ENCODE measurements at places on chromosomes 16 and 17.

DNA sequence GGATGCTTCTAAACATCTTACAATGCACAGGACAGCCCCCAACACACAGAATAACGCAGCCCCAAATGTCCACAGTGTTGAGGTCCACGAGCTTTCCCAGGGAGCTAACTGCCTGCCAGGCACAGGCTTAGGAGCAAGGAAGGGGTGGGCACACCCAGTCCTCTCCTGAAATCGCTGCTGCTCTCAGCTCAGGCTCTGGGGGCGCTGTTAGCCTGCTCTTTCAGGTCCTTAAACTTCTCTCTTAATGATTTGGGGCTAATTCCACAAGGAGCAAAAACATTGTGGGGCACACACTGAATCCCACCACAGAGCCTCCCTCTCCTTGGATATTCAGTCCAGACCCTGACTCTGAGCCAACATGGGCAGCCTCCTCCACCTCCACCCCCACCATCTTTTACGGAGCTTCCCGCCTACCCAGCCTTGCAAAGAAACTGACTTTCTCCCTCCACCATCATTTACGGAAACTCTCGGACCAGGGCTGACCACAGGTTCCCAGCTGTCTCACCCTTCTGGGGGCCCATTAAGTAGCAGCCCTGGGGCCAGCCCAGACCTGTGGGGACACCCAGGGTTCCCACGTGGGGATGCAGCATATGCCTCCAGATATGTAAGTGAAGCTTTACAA, 1.1 kb downstream of the CD300H start:
- DNase-seq: peak; percentile 24

GRCh38 chr17:68053231-68054013, 17.9 kb downstream of the KPNA2 start:
- DNase-seq: no peak

DNA sequence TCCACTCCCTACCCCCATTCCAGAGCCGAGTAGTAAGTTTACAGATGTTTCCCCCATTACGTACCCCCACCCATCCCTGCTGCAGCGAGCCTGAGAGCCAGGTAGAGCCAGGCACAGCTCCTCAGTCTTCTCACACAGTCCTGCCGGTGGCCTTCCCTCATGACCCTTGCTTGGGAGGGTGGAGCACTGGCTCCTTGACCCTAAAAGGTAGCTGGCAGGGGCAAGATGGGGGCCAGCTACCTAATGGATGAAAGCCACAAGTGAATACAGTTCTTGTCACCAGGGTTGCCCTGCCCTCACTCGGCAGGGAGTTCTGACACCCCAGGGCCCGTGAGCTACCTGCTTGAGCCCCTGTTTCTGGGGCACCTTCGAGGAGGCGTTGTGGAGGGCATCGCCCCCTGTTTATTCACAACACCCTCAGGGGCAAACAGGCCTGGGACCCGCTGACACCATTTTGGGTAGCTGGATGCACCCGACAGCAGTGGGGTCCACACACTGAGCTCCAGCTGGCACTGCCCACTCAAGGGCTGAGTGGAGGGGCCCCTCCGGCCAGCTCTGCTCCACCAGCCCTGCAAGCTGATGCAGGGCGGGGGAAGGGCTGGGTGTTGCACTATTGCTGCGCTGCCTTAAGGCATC, 22.2 kb downstream of the ADAM11 start:
- no peak for DNase-seq

DNA sequence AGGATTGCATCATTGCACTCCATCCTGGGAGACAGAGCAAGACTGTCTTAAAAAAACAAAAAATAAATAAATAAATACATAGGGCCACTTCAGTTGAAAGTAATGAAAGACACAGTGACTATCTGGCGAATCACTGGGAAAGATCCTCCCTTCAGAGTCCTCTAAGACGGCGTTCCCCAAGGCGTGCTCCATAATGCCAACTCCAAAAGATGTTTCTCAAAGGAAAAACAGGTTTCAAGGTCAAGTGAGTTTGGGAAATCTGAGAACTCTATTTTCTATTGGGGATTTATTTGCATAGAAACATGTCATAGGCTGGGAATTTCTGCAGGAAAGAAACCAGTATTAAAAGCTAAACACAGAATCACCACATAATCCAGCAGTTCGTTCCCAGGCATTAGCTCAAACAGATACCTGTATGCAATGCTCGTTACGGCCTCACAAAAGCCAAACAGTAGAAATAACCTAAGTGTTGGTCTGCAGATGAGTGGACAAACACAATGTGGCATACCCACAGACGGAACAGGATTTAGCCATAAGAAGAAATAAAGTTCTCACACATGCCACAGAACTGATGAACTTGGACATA, 7.9 kb downstream of the KLHDC4 start:
- DNase-seq: no peak

DNA sequence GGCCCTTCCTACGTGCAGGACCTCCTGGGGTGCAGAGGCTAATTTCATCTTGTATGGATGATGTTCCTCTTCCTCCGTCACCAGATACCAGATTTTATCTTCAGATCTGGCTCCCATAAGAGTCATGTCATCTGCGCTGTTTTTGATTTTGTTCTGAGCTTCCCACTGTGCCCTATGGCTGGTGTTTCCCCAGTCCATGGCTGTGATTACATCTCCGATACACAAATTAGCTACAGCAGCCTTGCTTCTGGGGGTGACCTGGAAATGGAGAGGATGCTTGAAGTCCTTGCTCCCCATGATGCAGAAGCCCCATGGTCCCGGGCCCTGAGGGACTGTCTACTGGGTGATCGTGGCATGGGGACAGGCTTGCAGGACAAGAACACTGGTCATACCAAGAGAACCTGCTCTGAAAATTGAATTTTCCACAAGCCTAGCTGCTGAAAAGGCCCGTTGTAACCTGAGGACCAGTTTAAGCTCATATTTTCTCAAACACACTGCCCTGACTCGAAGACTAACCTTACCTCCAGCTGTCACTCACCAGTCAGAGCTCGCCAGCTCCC, 69.0 kb downstream of the KCNJ12 start:
- DNase-seq: no peak

DNA sequence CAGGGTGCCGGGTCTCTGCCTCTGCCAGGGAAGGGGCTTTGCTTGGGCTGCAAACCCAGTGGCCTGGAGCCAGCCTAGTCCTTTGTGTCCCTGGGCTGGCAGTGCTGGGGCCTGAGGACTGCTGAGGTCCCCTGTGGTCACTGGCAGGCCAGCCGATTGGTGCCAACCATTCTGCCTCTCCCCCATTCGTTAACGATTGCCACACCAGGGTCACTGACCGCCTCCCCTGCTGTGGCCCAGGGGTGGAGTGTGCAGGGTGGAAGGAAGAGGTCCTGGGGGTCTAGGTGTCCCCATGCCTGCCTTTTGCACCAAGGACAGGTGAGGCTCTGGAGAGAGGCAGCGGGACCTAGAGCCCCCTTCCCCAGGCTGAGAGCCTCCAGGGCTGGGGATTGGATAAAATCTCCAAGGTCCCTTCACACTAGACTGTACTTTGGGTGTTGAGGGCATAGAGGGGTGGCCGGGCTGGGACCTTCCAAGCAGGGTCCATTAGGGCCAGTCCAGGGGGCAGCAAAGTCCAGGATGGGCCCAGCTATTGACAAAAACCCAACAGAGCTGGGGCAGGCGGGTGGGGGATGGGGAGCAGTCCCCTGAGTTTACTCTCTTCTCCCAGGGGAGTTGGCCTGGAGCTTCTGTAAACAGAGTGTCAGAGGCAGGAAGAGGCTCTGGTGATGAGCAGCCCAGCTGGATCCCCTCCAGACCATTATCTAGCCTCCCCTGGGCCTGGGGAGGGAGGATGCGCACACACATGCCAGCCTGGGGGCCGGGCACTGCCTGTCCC, 1.1 kb downstream of the VASN start:
- DNase-seq: no peak

DNA sequence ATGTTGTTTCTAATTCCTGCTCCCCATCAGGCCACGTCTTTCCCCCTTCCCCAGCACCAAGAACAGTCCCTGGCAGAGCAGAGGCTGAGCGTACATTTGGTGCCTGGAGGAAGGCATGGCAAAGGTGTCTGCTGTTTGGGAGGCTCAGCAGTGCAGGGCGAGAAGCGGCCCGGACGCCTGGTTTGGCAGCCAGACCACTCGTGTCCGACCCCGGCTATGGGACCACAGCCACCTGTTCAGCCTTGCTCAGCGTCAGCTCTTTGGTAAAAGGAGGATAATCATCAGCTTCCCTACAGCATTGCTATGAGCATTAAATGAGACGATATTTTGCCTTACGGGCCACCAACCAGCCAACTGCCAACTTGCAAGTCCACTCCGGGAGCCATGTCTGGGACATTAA, 106.7 kb upstream of the CREBBP start:
- no peak for DNase-seq

- DNase-seq: no peak
Measured at GRCh38 chr17:45332989-45333701, 16.3 kb upstream of the MAP3K14 start.

GRCh38 chr16:23186171-23186570, 3.6 kb downstream of the SCNN1G start:
- no peak for DNase-seq

GRCh38 chr17:83199500-83200201, 120.2 kb downstream of the METRNL start:
- DNase-seq: peak; percentile 79

GRCh38 chr16:1414532-1415260, at the start of gene UNKL:
TSS of gene UNKL (minus strand) at chr16:1414704. CDS start at chr16:1414691, 13 bp downstream.
- peak; percentile 78 for DNase-seq

GRCh38 chr17:49858796-49859195, 10.9 kb upstream of the TAC4 start:
- DNase-seq: no peak

- no peak for DNase-seq
Measured at GRCh38 chr16:7456211-7456610, 123.6 kb downstream of the RBFOX1 start.

GRCh38 chr17:76997981-76998531, 129.9 kb downstream of the MGAT5B start:
- DNase-seq: no peak

DNA sequence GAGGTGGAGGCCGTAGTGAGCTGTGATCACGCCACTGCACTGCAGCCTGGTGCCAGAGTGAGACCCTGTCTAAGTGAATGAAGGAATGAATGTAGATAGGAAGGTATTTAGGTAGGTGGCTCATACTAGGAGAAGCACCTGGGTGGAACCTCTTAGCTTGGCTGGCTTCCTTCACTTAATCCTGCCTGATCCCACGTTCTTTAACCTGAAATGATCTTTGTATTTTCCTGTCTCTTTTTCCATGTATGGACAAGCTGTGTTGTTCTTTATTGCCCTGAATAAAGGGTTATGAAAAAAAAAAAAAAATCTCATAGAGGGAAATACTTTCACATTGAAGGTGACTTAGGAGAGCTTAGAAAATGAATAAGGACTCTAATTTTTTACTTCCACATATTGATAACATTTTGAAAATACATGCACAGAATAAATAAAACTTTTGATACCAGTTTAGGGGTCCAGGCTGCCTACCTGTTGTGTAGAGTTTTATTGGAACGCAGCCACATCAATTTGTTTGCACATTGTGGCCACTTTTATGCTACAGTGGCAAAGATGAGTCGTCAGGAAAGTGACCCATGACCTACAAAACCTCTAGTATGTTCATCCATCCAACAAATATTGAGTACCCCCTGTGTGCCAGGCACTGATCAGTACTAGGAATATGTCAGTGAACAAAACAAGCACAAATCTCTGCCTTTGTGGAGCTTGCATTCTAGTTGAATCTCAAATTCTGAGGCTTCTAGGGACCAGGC, 44.6 kb downstream of the VPS35L start:
- no peak for DNase-seq

DNA sequence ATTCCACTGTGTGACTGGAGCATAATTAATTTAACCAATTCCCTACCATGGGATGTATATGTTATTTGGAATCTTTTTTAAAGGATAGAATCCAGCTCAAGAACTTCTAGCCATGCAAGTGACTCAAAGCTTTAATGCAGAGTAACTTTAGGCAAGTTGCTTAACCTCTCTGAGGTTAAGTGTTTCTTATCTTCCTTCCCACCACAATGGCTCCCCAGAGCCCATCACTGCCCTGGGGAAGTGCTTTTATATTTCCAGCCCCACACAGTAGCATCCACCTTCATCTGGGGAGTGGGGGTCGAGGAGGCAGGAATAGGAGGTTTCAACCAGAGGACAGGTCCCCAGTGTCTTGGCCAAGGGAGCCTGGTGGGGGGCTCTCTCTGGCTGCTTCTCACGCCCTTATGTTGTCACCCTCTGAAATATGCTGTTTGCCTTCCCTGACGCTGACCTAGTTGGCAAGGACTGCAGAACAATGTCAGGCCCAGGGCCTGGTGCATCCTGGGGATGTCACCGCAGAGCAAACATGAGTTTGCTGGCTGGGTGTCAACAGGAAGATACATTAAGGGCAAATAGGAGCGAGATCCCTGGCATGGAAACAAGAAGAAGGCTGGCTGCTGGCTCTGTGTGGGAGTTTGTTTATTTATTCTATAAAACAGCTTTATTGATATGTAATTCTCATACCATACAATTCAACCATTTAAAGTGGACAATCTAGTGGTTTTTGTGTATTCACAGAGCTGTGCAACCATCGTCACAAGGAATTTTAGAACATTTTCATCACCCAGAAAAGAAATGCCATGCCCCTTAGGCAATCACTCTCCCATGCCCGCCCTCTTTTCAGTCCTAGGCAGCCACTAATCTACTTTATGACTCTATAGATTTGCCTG, 46.6 kb upstream of the WSB1 start:
- no peak for DNase-seq

GRCh38 chr17:11940904-11941303, 56.4 kb downstream of the ZNF18 start:
- no peak for DNase-seq

DNA sequence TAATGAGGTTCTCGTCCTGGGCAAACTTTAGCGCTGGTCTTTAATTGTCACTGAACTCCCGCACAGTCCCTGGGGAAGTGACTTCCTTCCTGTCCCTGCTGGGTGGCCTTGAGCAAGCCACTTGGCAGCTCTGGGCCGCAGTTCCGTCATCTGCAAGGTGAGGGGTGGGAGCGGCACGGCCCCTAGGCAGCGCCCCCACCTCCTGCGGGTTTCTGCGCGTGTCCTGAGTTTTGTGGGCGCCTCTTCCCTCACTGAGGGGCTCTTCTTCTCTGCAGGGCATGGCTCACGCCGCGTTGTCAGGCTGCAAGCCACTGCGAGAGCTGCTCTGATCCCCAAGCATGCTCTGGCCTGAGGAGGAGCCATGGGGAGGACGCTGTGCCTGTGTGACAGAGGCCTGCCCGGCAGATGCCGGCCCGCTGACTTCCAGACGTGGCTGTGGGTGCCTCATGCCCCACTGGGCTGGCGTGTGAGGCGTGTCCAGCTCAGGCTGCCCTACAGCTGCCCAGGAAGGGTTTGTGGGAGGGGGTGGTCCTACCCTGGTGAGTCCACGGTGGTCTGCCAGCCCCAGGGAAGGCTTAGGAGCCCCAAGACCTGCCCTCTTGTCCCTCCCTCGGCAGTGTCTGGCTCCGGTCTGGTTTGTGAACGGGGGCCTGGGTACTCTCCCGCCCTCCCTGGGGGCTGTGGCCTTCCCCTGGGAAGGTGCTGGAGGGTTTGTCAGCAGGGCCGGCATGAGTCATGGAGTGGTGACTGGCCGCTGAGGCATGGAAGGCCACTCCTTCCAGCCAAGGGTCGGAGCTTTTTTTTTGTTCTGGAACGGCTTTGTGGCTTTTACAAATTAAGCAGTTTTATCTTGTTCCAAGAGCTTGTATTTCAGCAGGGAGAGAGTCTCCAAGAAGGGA, 182.0 kb downstream of the SEC14L1 start:
- no peak for DNase-seq

- DNase-seq: no peak
Measured at GRCh38 chr17:55533608-55534007, 22.4 kb upstream of the SMIM36 start.

Measured in activated T-cell treated with anti-CD3 and anti-CD28 coated beads for 48 hours (primary cell).